ENCODE measurements at places on chromosomes 13 and 19. TPM values are rescaled to one million over a fixed set of nuclear protein-coding genes. Genes with fewer than 3 reads are reported as not detected.

Gene ZIC5
- polyA plus RNA-seq = 2.6 TPM

Gene NCAN
- polyA plus RNA-seq = 1.6 TPM

Gene PEX11G
- not detected for polyA plus RNA-seq

Gene FGF22
- 0.26 TPM for polyA plus RNA-seq

Gene ELOF1
- 21.9 TPM for polyA plus RNA-seq

Gene PRKD2
- not detected for polyA plus RNA-seq

Gene LCP1
- polyA plus RNA-seq = 11.8 TPM

Gene SERPINE3
- polyA plus RNA-seq = not detected

Gene ZNF548
- polyA plus RNA-seq = 0.88 TPM

Gene ZNF541
- not detected for polyA plus RNA-seq

Gene U2AF1L4
- polyA plus RNA-seq = 75.0 TPM

Gene PSG2
- polyA plus RNA-seq = not detected

Gene LGALS7
- polyA plus RNA-seq = not detected

Gene EBI3
- polyA plus RNA-seq = not detected

Gene CALR3
- polyA plus RNA-seq = not detected

Gene ZNF177
- polyA plus RNA-seq = 10.9 TPM

Gene THSD1
- polyA plus RNA-seq = 0.16 TPM

Gene ATP1A3
- 179 TPM for polyA plus RNA-seq

Gene MUC16
- 0.15 TPM for polyA plus RNA-seq

Gene SNRNP70
- polyA plus RNA-seq = 7.5 TPM

All from Purkinje cell (primary cell).